DMS79 treated with DMSO at 0.1 percent for 48 hours (cell line): ENCODE measurements at places on chromosomes 12 and 14.

GRCh38 chr14:89266754-89267153, 150.3 kb downstream of the FOXN3 start:
- no peak for DNase-seq

- no peak for DNase-seq
Measured at GRCh38 chr12:84079626-84080025, 833.0 kb downstream of the SLC6A15 start.

GRCh38 chr14:45253754-45254310, 830 bp upstream of the MIS18BP1 start:
- no peak for DNase-seq

DNA sequence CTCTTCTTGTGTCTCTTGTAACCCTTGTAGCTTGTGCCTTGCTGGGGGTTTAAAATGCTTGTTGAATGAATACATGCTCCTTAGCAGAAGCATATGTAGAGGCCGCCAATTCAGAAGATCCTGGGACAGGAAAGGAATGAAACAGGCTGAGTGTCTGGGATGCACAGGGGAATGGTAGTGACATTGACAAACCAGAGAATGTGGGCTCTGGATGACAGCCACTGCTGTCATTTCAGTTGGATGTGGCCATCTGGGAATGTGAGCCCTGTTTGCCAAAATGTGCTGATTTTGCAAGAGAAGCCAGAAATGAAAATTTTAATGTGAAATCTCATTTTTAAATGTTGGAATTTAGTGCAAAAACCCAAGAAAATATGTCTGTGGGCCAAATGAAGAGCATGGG, 136.8 kb downstream of the DACT1 start:
- DNase-seq, result no peak

- no peak for DNase-seq
Measured at GRCh38 chr12:58424735-58425392, 483.5 kb downstream of the ATP23 start.

GRCh38 chr14:71733210-71733883, 198.9 kb upstream of the RGS6 start:
- no peak for DNase-seq
